Stimulated activated CD4-positive, alpha-beta T cell treated with anti-CD3 and anti-CD28 coated beads, Interleukin-1b, Interleukin-23, amount 100 ng/mL, for 1 hour (primary cell): ENCODE measurements at places on chromosomes 13 and 19.

- no peak for DNase-seq
Measured at GRCh38 chr13:87147076-87147475, 524.1 kb upstream of the SLITRK5 start.

GRCh38 chr13:41199079-41199478 is 4.7 kb upstream of the KBTBD7 start:
- no peak for DNase-seq

DNA sequence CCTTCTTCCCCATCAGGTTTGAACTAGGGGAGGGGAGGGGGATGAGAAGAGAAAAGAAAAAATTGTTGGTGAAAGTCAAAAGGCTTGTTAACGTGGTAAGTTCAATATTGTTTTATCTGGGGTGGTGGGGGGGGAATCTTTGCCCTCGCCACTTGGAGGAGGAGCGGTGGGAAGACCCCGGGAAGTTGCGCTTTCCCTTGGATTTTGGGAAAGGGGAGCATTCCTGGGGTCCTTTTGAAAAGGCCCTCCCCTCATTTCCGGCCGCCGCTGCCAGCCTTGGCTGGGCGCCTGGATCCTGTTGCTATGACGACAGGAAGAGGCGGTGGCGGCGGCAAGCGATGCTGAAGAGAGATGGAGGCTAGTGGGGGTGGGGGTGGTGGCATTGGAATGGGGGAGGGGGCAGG is 4.6 kb upstream of the CACNG8 start:
- DNase-seq, result no peak

DNA sequence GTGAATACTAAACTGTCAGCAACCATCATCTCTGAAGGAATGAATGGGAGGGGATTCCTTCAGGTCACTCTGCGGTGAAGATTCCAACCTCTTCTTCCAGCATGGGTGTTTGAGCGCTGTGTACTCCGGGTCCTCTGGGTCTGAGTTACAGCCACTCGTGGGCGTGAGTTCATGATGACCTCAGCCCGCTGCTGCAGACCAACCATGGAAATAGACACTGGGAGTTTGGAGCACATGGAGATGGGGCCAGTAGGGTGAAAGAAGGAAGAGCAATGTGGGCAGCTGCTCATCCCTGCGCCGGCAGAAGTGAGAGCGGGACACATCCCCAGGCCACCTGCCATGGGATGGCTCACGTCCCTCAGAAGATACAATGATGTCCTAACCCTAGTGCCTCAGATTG is 16.8 kb upstream of the RAB20 start:
- no peak for DNase-seq

GRCh38 chr19:40303765-40304164 is 18.6 kb upstream of the AKT2 start:
- DNase-seq, result no peak

GRCh38 chr13:92379371-92379770 is 847.2 kb upstream of the GPC6 start:
- no peak for DNase-seq

- DNase-seq, result no peak
Measured at GRCh38 chr19:40954573-40954972, 36.5 kb upstream of the CYP2B6 start.

DNA sequence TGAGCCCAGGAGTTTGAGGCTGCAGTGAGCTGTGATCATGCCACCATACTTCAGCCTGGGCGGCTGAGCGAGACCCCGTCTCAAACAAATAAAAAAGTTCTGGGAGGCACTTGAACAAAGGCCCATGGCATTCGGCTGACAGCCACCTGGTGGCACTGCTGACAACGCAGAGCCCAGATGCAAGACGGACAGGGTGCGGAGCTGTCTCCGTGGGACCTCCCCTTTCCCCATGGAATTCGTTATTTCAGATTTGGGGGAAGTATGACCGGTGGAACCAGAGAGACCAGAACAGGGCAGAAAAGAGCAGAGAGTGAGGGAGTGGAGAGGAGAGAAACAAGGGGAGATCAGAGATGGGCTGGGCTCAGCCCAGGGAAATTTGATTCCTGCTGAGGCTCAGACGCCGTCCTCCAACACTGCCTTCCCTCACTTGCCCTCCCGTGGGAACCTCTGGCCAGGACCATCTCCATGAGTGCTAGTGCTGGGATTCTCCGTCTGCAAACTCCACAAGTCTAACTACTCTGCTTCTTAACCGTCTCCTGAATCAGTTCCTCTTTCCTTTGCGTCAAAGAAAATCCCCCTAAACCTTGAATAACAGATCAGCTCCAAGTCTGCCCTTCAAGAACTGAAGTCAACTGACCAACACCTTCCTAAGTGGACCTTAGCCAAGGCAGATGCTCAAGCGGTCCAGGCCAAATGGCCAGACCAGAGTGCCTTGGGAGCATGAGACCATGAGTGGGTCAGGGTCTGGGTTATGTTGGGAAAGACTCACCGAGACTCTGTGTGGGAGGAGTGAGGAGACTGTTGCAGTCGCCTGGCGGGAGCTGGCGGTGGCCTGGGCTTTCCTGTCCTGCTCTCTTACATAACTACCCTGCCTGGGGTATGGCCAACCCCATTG is 11.9 kb upstream of the ATF5 start:
- DNase-seq, result no peak

DNA sequence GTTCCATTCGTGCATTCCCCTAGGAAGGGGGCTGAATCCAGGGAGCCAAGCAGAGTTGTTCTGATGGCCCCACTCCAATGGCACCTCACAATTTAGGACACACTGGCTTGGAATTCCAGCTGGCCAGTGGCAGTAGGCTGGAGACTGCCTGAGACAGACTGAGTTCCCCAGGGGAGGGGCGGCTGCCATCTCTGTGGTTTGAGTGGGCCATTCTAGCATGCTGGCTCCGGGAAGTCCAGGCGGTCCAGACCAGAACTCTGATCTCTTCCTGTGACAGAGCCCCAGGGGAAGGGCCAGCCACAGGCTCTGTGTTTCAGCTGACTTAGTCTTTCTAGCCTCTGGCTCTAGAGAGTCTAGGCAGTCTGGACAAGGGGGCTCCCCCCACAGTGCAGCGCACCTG is 29.5 kb upstream of the SLC7A1 start:
- no peak for DNase-seq

GRCh38 chr13:32042551-32042950 is 11.0 kb downstream of the FRY start:
- no peak for DNase-seq

GRCh38 chr19:29079356-29080032 is 133.5 kb downstream of the UQCRFS1 start:
- DNase-seq, result no peak

GRCh38 chr19:17332677-17333581 is 1.7 kb downstream of the ANO8 start:
- no peak for DNase-seq

DNA sequence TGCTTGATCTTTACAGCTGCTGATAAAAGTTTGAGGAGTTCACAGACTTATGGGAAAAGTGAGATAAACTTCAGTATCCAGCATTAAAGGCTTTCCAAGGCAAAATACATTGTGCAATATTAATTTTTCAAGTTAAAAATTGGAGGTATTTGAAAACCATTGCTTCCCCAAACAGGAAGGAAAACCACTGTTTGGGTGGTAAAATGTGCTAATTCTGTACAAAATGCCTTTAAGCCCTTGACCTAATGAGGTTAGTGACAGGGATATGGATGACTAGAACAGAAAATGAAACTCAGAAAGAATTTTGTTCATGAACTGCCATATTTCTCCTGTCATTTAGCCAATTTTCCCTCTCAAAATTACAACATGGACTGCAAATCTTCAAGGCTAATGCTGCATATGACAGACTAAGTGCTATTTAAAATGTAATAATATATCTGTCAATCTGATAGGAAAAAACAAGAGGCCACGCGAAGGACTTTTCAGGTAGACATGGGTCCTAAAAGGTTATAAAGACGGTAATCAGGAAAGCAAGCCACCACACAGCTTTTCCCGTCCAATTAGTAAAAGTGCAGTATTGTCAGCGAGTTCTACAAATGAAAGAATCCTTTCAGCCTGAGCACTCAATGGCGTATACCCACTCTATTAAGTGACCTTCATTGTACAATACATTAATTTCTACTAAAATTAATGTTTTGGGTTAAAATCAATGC is 212.8 kb downstream of the ENOX1 start:
- no peak for DNase-seq

GRCh38 chr19:45470762-45471081 is 2.9 kb downstream of the FOSB start:
- DNase-seq, result no peak

GRCh38 chr13:18996627-18997051 is 185.0 kb downstream of the TUBA3C start:
- no peak for DNase-seq

DNA sequence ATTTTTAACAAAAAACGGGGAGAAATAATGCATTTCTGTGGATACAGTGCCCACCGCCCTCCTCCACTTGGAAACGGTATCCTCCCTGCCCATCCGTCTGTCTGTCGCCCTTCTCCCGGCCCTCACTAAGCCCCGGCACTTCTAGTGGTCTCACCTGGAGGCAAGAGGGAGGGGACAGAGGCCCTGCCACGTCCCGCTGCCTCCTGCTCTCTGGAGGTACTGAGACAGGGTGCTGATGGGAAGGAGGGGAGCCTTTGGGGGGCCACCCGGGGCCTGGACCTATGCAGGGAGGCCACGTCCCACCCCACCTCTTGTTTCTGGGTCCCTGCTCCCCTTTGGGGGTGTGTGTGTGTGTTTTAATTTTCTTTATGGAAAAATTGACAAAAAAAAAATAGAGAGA is 3.0 kb upstream of the HAMP start:
- no peak for DNase-seq

GRCh38 chr19:20039203-20039723 is at the start of gene ZNF682:
ZNF682 (minus strand) TSS chr19:20039505; CDS start chr19:20039345, 160 bp downstream.
- DNase-seq, result peak; percentile 88

- DNase-seq, result peak; percentile 49
Measured at GRCh38 chr19:16283210-16284061, 41.2 kb upstream of the KLF2 start.

GRCh38 chr13:40026741-40027140 is 371.3 kb downstream of the COG6 start:
- peak; percentile 23 for DNase-seq

- no peak for DNase-seq
Measured at GRCh38 chr13:30725326-30726085, 9.8 kb upstream of the ALOX5AP start.

DNA sequence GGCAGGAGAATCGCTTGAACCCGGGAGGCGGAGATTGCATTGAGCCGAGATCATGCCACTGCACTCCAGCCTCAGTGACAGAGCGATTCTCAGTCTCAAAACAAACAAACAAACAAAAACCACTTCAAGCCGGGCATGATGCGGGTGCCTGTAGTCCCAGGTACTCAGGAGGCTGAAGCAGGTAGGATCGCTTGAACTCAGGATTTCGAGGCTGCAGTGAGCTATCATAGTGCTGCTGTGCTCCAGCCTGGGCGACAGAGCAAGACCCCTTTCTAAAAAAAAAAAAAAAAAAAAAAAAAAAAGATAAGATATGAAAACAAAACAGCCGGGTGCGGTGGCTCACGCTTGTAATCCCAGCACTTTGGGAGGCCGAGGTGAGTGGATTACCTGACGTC is 12.9 kb downstream of the PPP1R14A start:
- no peak for DNase-seq

- DNase-seq, result no peak
Measured at GRCh38 chr13:79735228-79735627, 254.3 kb downstream of the NDFIP2 start.

DNA sequence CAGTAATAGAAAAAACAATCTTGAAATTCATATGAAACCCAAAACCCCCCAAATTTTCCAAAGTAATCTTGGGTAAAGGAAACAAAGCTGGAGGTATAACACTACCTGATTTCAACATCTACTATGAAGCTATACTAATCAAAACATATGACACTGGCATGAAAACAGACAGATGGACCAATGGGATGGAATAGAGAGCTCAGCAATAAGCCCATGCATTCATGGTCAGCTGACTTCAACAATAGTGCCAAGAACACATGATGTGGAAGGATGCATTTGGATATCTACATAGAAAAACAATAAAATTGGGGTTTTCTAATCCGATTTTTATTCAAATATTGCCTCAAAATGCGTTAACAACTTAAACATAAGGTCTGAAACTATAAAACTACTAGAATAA is 32.2 kb upstream of the ZNF766 start:
- no peak for DNase-seq

DNA sequence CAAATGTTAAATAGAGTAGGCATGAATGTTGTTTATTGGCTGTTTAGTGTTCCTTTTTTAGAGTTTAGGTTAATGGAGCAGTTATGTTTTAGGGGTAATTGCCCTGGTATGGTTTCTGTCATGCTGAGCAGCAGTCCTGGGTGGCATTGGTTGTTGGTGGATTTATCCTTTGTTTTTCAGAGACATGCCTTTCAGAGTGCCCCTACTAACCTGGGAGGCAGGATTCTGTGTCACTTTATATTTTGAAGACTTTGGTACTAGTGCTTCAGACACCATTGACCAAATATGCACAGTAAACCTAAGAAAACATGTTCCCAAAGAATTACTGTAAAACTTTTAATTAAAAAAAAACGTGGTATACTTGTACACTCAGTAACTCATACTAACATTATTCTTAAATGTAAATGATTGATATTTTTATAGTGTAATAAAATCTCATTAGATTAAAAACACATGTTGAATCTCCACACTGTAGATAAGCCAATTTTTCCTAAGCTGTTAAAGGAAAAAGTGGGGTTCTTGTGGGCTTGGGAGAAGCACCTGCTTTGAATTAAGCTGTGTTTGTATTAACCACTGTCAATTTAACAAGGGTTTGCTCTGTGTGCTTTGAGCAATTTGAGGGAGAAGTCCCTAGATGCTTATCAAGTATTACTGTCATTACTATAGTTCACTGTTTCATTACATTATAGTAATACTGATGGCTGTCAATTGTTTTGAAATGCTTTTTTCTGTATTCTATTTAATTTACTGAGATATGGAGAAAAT is 133.2 kb downstream of the LMO7 start:
- DNase-seq, result no peak

DNA sequence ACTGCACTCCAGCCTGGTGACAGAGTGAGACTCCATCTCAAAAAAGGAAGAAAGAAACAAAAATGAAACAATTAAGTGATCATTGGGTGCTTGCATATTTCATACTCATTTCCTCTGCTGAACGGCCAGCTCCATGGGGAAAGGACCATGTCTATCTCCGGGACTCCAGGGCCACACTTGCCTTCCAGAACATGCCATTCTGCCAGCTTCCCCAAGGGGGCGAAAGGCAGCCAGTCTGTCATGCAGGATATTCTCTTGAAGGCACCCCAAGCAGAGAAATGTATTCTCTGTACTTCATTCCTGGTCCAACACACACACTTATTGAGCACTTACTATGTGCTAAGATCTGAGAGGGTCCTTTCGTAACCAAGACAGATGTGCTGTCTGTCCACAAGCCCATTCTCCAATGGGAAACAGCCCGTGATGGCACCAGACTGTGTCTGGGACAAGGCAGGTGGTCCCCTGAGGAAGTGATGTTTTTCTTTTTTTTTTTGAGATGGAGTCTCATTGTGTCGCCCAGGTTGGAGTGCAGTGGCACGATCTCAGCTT is 10.2 kb upstream of the CARM1 start:
- no peak for DNase-seq

GRCh38 chr13:97136418-97136817 is 85.7 kb upstream of the MBNL2 start:
- no peak for DNase-seq
